ENCODE measurements at places on chromosomes 2 and 18.
A peak's percentile ranks its signal among the peaks of the same experiment; 100 is the strongest.

- no peak for DNase-seq
Observed at GRCh38 chr2:735670-736218, 58.5 kb upstream of the TMEM18 start.

DNA sequence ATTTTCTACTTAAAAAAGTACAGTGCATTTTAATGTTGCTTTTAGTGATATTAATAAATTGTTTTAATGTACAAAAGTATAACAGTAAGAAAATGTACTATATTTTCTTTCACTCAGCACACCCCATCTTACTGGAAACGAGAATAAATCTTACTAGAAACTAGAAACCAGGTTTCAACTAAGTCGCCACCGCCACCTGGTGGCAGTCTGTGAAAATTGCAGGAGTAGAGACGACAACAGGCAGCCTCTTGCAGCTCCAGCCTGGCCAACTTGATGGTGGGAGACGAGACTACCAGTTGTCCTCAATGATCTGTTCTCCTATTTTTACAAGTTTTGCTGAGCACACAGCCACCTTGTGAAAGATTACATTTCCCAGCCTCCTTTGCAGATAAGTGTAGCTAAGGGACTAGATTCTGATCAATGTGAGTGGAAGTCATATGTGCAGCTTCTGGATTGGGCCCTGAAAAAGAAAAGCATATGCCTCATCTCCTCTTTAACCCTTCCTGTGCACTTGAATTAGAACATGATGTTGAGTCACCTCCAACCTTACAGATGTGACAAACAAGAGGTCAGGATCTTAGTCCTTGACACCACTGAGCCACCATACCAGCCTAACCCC is 8.7 kb downstream of the OTOF start:
- no peak for DNase-seq

DNA sequence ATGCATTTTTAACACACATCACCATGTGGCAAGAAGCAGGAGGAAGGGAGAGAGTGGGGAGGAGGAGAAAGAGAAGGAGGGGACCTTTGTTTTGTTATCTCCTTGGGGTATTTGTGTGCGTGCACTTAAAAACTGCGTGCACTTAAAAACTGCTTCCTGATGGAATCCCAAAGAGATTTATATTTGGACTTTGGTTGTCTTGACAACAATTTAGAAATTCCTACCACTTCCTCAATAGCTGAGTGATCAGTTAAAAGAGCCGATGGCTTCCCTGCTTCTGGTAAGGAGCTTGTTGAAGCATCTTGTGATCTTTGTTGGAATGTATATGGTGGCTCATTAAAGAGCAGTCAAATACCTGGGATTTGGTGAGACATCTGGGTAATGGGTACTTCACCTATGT is 4.5 kb downstream of the RAB31 start:
- no peak for DNase-seq

DNA sequence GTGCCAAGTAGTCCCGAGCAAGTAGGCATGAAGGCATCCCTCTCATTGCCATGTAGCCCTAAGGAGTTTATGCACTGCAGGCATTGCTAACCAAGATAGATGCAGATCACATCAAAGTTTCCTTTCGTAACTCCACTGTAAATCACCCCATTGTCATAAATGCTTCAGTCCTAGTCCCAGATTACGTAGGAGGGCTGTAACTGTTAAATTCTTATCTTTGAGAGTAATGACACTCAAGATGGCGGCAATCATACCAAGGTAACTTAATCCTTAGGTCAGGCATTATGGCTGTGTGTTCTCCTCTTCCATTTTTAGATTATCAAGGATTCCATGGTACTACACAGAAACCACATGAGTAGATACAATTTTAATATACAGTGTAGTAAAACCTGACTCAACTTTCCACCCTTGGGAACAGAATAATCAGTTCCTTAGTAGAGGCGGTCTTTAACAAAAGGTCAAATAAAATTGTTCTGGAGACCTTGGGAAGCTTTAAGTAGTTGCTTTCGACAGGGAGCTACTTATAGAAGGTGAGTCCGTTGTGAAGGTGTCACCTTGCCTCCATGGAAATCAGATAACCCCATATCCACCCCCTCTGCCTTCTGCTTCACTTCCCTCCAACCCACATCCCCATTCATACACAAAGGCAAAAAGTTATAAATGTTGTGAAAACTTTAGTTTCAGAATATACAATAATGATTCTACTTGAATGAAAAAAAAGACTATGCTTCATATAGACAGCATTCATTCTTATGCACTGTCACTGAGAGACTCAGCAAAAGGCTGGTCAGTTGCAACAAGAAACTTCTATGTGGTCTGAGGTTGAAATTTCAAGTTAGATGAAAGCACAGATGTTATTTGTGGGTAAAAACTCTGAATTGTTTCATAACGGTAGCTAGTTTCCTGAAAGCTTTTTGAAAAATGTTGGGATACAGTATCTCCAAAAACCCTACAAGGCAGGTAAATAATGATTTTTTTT is 64.8 kb upstream of the GALNT5 start:
- no peak for DNase-seq

DNA sequence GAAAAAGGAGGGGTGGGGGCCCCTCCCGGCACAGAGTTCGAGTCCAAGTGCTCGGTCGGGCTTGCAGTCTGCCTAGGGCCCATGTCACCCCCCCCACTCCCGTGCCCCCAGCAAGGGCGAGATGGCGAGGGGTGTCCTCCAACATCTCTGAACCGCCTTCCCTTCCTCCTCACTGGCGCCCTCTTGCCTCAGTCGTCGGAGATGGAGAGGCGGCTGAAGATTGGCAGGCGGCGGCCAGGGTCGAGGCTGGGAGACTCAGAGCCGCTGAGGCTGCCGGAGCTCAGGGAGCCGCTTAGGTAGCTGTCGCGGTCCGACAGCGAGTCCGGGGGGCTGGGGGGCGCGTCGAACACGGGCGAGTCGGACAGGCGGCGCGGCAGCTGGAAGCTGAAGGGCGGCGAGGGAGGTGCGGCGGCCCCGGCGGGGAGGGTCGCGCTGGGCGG is 2.3 kb downstream of the ZFP36L2 start:
- DNase-seq, result peak; percentile 79

DNA sequence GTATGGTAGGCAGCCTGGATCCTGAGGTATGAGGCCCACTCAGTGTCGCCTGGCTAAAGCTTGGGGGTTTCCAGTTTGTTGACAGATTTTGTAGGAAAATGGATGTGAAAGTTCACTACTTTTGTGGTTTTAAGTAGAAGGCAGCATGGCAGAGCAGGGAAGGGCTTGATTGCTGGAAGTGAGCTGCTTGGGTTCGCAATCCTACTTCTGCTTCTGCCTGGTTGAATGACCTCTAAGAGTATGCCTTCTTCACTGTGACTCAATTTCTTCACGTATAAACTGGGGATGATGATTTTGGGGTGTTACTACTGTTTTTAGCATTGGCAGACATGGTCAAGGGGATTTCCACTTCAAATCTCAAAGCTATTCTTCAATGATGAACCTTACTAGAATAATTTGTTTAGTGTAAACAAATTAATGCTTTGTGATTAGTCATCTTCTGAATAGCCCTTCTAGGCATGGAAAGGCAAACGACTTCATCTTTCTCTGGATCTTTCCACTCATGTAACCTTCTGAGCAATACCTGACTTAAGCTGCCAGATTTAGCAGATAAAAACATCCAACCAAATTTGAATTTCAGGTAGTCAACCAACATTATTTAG is 13.2 kb downstream of the BMP10 start:
- DNase-seq, result no peak

DNA sequence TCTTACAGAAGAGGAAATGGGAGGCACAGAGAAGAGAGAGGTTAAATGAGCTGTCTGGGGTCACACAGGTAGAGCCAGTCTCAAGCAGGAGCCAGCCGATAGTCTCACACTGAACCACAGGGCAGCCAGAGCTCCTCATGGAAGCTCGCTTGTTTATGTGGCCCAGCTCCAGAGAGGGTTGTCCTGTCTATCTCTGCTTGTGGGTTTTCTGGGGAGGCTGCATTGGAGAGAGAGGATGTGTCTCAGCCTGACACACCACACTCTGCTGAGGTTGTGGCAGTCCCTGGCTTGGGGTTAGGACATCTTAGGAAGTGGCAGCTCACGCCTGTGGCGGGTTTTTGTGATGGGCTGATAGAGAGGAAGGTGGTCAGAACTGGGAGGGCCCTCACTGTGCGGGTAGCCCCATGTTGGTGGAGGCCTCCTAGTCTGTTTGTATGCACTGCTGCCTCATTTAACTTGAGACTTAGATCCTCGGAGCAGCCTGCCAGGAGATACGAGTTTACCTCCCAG is 52.3 kb downstream of the TCF7L1 start:
- DNase-seq, result no peak

DNA sequence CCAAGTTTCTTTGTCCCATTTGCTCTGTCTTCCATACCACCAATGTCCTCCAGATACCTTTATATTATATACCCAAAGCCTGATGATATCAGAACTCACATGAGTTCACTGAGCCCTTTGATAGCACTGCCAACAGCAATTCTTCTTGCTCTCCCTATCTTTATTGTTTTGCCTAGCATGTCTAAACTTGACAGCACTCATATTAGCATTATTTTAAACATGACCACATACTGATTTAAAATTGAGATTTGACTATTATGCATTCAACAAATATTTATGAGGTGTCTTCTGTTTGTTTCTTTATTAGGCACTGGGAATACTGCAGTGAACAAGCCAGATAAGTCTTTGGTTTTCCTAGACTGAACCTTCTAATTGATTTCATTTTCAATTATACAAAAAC is 587.3 kb upstream of the GCFC2 start:
- no peak for DNase-seq

- DNase-seq, result no peak
Observed at GRCh38 chr2:12718711-12719399, 2.1 kb downstream of the TRIB2 start.

DNA sequence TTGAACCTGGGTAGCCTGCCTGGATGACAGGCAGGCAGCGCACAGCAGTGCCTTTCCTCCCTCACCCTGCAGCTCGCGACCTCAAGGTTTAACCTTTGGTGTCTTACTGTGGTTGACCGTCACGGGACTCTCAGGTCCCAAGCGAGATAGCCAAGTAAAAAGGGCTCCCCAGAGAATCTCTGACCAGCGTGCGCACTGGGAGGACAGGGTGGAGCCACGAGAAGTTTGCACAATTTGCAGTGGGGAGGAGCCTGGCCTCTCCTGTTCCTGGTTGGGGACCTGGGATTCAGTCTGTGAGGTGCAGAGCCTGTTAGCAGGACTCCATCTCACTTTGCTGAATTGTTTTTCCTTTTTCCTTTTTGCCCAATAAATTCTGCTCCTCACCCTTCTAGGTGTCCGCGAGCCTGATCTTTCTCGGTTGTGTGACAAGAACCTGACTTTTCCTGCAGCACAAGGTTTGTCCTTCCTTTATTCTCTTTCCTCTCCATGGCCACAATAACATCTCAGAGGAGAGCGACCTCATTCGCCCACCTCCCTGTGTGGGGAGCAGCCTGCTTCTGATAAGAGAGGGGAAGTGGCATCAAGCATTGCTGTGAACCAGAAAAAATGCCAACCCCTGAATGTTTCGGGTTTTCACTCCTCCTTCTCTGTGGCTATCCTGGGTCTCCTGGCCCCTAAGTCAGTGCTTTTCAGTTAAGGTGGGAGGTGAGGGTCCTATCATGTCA is 36.2 kb downstream of the POU3F3 start:
- no peak for DNase-seq

DNA sequence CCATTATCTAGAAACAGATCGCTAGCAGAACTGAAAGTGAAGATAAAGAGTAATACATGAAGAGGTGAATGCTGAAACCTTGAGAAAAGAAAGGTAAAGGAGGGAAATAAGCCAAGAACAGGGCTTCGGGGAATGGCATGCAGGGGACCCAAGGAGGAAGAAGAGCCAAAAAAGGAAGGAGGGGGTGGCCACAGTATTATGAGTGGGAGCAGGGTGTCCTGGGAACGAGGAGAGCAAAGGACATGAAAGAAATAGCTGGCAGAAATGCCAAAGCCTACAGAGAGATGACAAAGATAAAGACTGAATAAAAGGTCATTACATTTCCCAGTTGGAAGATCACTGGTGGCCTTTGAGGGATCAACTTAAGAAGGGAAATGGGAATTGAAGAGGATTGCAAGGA is 82.9 kb downstream of the ACTR3 start:
- DNase-seq, result no peak

DNA sequence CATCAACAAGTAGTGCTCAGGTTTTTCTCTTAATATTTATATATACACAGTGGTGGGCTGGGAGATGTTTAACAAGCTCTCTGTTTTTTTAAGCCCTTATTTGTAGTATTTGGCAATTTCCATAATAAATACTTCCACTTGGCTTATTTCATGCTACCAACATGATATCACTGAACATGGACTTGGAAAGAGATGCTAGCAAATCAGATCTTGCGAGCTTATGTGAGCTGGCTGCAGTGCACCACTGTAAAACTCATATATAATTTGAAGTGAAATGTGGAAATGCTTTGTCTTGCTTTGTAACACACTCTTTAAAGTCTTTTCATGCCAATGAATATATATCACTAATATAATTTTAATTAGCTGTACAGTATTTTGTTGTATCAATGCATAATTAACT is 155.7 kb downstream of the ALK start:
- no peak for DNase-seq
